ENCODE measurements at places on chromosomes 3 and 15.

GRCh38 chr3:135618123-135618522 lies 347.4 kb upstream of the PPP2R3A start:
- DNase-seq, result no peak

DNA sequence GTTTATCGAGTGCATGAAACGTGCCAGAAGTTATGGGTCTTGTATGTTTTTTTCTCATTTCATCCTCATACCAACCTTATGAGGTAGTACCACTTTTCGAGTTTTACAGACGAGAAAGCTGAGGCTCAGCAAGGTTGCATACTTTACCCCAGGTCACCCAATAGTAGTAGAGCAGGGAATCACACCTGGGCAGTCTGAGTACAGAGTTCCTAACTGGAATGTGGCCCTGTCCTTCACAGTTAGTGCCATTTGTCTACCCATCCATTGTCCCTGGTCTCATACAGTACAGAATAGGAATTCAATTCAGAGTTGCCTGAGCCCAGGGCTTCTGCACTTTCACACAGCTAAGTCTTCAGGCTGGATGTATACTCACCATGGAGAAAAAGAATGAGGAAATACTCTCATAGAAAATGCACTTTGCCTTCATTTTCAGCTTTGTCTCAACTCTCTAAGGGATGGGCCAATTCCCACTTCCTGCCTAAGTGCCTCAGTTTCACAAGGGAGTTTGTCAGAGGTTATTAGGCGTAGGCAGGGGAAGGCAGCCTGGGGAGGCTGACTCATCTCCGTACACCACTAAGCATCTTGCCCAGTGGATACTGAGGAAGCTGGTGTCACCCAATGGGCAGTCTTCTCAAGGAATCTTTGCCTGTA lies 93.2 kb downstream of the TMEM212 start:
- DNase-seq, result no peak

GRCh38 chr15:47523681-47524475 lies 193.4 kb upstream of the SEMA6D start:
- no peak for DNase-seq

DNA sequence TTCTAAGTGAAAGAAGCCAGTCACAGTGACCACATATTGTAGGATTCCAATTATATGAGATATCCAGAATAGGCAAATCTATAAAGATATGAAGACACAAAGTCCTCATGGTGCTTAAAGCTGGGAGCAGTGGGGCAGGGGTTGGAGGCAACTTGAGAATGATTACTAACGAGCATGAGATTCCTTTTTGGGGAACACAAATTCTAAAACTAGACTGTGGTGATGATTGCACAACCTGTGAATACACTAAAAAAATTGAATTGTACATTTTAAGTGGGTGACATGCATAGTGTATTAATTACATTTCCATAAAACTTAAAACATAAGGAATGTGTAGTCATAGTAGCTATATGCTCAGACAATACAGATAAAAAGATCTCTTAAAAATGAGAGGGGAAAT lies 103.2 kb downstream of the DPH6 start:
- DNase-seq, result no peak

DNA sequence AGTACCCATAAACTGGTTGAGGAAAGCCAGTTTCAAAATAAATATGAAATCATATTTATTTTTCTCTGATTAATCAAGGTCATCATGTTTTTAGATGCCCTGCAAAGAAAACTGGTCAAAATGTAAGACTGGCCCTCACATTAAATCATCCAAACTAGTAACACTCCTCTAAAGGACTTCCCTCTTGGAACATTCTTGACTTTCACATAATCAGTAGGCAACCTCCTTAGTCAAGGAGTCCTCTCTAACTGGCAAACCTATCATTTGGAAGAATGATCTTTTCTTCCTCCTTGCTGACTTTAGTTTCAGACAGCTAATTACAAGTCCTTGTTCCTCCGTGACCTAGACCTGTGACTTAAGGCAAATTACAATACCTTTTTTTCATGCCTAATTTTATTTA lies 82.5 kb upstream of the DCBLD2 start:
- no peak for DNase-seq

DNA sequence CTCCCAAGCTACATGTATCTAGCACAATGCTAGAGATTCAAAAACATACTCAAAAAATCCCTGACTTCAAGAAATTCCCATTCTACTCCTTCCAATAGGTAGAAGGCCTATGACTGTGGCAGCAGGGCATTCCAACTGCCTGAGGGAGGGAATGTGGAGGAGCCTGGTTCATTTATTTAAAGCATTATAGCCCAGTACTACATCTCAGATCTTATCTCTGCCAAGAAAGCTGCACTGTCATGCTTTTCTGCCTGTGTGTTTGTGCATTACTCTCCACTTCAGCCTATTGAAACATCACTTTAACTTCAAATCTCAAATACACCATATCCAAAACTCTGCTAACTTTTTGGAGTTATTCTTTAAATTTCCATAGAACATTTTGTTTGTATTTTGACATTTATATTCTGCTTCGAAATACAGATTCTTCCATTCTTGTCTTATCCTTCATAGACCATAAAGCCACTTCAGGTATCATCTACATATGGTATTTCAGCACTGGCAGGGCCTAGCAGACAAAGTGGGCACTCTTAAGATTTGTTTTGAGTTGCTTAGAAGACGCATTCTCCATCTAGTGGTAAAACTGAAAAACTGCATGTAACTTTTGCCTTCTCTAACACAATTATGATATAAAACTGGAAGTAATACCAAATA lies 59.1 kb upstream of the NEDD4 start:
- peak; percentile 7 for DNase-seq

DNA sequence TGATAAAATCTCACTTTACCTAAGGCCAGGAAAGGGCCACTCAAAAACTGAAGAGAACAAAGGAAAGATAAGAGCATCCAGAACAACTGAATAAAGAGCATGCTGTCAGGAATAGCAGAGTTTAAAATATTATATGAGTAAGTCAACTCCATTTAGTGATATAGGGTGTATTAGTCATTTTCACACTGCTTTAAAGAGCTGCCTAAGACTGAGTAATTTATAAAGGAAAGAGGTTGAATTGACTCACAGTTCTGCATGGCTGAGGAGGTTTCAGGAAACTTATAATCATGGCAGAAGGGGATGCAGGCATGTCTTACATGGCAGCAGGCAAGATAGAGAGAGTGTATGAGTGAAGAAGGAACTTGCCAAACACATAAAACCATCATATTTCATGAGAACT lies 778.0 kb upstream of the NECTIN3 start:
- no peak for DNase-seq

GRCh38 chr3:184814214-184814613 lies 2.2 kb downstream of the VPS8 start:
- DNase-seq, result no peak

- DNase-seq, result no peak
Measured at GRCh38 chr3:71564361-71564760, 19.2 kb downstream of the FOXP1 start.

DNA sequence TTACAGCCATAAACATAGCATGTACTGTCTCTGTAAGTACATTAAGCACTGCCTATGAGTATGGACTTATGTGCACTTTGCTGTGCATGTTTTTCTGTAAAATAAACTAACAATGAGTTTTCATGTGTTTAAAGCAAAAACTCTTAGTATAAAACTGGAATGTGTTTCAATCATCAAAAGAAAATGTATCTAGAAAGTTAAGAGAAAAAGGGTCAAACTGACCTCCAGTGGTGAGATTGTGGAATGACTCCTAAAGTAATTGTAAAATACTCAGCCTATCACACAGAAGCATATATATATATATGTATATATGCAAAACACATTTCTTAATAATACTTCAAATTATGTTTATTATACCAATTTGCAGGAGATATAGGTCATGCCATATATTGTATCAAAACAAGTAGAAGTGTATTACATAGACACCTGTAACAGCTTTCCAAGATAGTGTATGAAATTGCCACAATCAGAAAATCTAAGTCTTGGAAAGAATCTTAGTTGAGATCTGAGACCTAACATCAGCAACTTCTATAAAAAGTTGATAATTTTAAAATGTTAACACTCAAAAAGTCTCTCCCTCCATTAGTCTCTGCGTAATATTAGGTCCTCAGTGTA lies 199.6 kb downstream of the FMN1 start:
- DNase-seq, result no peak
